Activated CD4-positive, alpha-beta T cell treated with anti-CD3 and anti-CD28 coated beads, Interleukin-2, amount 50 U/mL, for 24 hours (primary cell): ENCODE measurements at places on chromosomes 4 and X.

GRCh38 chrX:20969565-20969964 is 404.7 kb upstream of the CNKSR2 start:
- DNase-seq, result no peak

DNA sequence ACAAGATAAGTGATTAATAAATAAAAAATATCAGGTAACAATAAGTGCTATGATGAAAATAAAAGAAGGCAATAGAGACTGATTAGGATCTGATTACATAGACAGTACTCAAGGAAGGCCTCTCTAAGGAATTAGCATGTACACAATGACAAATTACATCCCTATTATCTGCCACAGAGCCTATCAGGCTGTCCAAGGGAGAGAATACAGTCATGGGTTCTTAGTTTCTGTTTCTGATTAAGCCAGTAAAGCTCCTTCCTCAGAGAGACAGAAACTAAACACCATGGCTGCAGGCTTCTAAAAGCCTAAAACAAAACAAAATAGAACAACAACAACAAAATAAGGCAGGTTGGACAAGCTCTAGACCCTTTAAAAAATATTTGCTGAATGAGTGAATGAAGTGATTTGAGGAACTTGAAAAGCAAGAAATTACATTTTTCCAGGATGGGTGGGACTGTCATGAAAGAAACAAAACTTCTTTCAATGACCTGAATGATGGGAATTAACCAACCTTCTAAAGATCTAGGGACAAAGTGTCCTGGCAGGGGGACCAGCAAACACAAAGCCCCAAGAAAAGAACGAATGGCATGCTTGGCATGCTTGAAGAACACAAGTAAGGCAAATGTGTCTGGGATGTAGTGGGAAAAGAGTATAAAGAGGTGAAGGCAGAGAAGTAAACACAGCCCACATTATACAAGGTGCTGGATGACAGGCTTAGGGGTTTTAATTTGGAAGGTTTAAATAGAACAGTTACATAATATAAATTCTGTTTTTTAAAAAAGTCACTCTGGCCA is 44.1 kb downstream of the NAA11 start:
- DNase-seq, result no peak

- no peak for DNase-seq
These were observed 3.0 kb downstream of the ATP2B3 start for GRCh38 chrX:153520287-153520917.

GRCh38 chr4:75302648-75303047 is 211.6 kb downstream of the RCHY1 start:
- DNase-seq, result no peak

GRCh38 chrX:80004458-80004857 is 10.1 kb upstream of the TBX22 start:
- no peak for DNase-seq

GRCh38 chr4:83178029-83178428 is 63.5 kb upstream of the PLAC8 start:
- no peak for DNase-seq
